GM13976 (cell line): ENCODE measurements at places on chromosomes 5 and 9.

DNA sequence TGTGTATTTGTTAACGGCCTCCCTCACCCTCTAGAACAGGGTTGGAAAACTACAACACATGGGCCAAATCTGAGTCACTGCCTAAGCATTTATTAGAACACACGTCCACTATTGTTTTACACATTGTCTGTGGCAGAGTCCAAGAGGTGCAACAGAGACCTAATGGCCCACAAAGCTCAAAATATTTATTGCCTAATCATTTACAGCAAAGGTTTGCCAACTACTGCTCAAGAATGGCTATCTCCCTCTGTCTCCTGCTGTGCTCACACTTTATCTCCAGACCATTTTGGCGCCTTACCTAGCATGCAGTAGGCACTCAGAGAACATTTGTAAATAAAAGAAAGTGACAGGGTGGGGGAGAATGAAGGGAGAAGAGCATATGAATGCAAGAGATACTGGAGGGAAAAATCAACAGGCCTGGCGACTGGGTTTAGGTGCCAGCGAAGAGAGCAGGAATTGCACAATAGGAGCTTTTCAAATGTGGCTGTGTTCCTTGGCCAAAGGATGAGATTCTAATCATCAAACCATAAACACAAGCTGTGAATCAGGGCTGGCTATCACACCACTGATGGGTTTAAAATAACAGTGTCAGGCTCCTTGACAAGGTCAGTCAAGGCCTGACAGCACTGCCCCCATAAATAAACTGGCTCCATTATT lies 80.3 kb downstream of the EPB41L4A start:
- DNase-seq = no peak

- peak; percentile 25 for DNase-seq
Measured at GRCh38 chr5:131375351-131375750, 111.5 kb downstream of the CDC42SE2 start.

DNA sequence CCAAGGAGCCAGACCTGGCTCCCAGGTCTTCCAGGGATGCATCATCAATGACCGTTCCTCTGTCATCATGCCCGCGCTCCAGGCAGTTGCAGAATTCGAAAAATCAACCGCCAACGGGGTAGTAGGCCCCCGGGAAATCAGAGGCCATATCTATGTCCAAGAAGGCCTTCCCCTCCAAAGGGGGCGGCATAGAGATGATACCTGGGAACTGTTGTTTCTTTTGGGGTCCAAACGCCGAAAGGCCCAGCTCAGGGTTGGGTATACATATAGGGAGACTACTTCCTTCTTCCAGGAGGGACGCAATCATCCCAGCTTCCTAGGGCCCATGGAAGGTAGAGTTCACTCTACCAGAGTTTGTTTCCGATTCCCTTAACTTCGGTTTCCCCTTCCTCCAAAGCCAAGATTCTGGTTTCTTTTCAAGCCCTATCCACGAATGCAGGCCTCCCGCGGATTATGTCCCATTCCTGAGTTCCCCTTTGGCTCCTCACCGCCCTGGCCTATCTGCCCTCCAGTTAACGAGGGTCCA lies 754 bp downstream of the DCAF12 start:
- no peak for DNase-seq

- DNase-seq = no peak
Measured at GRCh38 chr5:138469540-138470321, 4.5 kb downstream of the EGR1 start.

GRCh38 chr9:20305452-20305851 lies 316.8 kb downstream of the MLLT3 start:
- no peak for DNase-seq

DNA sequence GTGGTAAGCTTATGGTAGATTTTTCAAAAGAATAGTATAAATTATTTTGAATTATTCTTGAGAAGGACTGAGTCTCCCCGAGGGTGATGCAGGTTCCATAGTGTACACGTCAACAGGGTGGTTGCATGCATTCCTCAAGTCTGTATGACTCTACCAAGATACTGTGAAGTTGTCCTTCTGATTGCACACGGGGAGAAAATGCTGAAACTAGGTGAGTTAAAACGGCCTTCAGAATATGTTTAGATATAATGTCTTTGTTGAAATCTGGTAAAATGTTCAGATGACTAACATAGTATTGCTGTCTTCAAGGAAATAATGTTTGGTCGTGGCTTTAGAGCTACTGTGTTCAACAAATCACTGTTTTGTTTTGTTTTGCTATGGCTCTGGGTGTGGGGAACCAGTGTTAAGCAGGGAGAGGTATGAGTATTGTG lies 22.4 kb upstream of the TNFAIP8 start:
- no peak for DNase-seq

GRCh38 chr5:132651838-132652469 lies 6.0 kb upstream of the IL13 start:
- DNase-seq = no peak

DNA sequence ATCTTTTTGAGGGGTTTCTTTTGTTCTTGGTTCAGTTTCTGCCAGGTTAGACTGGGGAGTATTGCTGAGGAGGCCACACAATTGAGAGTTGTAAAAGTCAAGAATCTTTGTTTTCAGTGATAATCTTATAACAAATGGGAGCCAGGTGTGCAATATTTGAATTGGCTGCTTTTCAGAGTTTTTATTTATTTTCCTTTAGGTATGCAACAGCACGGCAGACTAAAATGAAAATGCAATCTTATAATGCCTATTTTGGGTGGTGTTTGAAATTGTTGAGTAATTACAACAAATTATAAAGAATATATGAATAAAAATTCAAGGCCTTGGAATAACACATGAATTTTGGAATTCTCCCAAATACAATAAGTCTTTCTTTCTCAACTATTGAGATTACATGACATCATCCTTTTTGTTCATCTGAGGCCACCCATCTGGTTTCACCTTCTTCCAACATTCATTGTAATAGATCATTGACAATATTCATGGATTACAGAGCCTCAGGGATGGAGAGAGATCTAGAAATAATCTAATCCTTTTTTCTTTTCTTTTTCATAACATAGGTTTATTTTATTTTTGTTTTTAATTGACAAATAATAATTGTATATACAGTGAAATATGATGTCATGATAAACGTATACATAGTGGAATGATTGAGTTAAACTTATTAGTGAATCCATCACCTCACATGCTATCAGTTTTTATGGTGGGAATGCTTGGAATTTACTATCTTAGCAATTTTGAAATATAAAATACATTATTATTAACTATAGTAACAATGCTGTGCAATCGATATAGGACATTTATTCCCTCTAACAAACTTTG lies 1061.0 kb downstream of the NR2F1-AS1 start:
- no peak for DNase-seq

DNA sequence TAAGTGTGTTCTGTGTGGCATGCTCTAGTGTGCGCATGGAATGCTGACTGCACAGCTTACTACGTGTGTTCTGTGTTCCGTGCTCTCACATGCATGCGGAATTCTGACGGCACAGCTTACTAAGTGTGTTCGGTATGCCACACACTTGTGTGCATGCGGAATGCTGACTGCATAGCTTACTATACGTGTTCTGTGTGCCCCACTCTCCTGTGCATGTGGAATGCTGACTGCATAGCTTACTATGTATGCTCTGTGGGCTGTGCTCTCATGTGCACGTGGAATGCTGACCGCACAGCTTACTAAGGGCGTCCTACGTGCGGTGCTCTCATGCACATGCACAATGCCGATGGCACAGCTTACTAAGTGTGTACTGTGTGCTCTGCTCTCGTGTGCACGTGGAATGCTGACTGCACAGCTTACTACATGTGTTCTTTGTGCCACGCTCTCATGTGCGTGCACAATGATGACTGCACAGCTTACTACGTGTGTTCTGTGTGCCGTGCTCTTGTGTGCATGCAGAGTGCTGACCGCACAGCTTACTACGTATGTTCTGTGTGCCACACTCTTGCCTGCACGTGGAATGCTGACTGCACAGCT lies 548.9 kb downstream of the IRX1 start:
- no peak for DNase-seq

DNA sequence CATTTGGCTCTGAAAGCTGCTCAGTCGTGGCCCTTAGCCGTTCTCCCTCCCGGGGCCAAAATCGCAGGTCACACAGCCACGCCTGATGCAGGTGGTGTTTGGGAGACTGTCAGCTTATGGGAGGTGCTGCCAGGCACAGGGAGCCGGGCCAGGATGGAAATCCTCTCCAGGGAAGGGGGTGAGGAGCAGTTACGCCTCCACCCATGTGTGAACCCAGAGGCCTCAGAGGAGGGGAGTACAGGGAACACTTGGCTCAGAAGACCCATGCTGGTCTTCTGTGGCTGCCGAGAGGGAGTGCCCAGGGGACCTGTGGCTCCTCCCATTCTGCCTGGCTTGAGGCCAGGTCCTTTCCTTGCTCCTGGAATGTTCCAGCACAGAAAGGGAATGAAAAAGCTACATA lies 3.6 kb upstream of the OLFM1 start:
- DNase-seq = no peak

- DNase-seq = no peak
Measured at GRCh38 chr5:132808448-132808847, 4.7 kb upstream of the SOWAHA start.

GRCh38 chr9:121026768-121027167 lies 23.3 kb downstream of the C5 start:
- no peak for DNase-seq

GRCh38 chr9:26326563-26326962 lies 566.0 kb downstream of the CAAP1 start:
- DNase-seq = peak; percentile 24

DNA sequence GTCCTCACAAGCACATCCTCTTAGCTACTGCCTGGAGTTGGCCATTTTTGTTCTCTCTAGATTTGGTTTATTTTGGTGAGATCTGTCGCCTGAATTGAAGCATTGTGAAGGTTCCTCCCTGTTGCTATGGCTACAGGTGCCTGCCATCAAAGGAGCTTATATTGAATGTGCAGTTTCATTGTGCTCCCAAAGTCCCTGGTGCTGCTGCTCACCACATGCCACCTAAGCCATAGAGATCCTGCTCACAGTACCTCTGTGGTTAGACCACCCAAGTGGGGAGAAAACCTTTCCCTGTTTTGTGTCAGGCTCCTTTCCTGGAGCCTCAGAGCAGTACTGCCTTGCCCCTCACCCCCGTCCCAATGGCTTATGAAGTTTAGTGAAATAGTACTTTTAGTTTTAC lies 383.4 kb downstream of the TMEM38B start:
- DNase-seq = no peak

GRCh38 chr5:137598399-137598798 lies 99.3 kb upstream of the SPOCK1 start:
- DNase-seq = no peak

GRCh38 chr5:139884734-139885133 lies 89.1 kb downstream of the PSD2 start:
- DNase-seq = no peak

GRCh38 chr5:174903172-174903732 lies 178.9 kb downstream of the MSX2 start:
- DNase-seq = no peak

- DNase-seq = no peak
Measured at GRCh38 chr5:1670351-1670750, 129.3 kb downstream of the MRPL36 start.

GRCh38 chr9:13718086-13718485 lies 438.6 kb upstream of the MPDZ start:
- no peak for DNase-seq

DNA sequence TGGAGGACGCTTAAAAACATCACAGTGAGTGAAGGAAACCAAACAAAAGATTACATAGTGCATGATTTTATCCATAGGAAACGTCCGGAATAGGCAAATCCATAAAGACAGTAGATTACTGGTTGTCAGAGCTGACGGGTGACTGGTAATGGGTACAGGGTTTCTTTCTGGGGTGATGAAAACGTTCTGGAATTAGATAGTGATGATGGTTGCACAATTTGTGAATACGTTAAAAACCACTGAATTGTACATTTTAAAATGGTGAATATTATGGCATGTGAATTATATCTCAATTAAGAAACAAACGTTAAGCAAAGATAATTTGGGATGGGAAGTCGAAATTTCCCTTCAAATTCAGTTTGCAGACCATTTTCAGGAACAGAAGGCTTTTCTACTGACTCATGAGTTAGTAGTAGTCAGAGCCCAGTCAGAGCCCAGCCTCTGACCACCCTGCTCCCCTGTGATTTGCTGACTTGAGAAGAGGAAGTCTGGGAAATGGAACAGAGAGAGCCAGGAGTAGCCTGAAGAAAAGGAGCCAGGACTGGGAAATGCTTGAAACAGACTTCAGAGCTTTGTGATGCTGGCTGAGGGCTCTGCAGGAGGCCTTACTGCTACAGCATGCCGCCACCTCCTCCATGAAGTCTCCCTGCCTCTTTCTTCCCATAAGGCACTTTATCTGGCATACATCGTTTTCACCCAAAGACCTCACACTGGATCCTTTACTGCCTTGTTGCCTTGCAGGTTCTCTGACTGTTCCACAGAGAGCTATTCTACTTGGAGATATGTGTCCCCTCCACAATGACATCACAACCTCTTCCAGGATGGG lies 46.4 kb upstream of the CTNNA1 start:
- DNase-seq = no peak

DNA sequence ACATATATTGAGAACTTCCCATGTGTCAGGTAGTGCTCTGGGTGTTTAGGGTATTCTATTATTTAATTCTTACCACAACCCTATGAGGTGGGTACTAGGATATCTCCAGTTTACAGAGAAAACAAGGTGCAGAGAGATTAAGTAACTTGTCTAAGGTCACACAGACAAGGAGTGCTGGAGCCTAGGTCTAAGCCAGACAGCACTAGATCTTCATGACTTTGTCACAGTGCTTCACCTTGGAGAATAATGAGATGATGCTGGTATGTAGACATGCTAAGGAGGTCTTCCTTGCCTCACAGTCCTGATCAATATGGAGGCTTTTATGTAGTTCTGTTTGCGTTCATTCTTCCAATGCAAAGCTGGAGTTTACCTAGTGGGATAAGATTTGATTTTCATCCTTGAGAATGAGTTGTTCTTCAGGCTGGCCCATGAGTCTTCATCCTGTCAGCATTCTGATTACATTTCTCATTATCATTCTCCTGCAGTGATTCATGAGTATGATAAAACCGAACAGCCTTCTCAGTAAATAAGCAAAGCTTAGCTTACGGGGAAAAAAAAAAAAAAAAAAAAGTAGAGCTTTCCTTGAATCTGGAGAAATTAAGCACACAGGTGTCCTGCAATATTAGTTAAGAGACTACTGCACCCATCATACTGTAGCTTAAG lies 176.3 kb downstream of the C9orf152 start:
- DNase-seq = no peak
